ENCODE measurements at places on chromosomes 2 and 18. TPM values are rescaled to one million over a fixed set of nuclear protein-coding genes. Genes with fewer than 3 reads are reported as not detected.

GRCh38 chr18:62499263-62499650, 23.6 kb upstream of the ZCCHC2 start:
- DNase-seq = no peak
- no peaks in the 10 kb centered on the region for H3K4me1 ChIP-seq
- no peak overlapping the region for H3K4me3 ChIP-seq
- H3K27me3 ChIP-seq = no peaks in the 10 kb centered on the region
- H3K27ac ChIP-seq = no peak overlapping the region

DNA sequence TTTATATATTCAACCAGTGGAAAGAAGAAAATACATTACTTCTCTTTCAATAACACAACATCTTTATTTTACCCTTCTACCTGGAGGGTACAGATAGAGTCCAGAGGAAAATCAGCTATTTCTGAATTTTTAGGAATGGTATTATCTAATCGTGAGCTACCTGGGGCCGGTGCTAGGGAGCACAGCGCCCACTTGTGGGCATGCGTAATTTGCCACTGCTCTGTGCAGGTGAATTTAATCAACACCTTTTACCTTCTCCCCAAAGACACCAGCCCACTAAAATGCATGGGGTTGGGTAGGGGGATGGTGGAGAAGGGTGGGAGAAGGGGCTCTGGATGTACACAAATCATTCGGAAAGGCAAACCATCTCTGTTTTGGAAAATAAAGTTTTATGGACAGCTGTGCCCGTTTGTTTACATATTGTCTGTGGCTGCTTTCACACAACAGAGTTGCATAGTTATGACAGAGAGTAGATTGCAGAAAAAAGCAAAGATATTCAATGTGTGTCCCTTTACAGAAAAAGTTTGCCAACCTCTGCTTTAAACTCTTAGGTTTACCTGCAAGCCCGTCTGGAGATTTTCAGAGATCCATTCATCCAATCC, 51.5 kb upstream of the DCC start:
- no peak overlapping the region for H3K27ac ChIP-seq
- no peaks in the 10 kb centered on the region for H3K4me1 ChIP-seq
- DNase-seq = no peak

GRCh38 chr2:46849721-46850556, 65.7 kb downstream of the MCFD2 start:
- no peak for DNase-seq
- H3K4me1 ChIP-seq = no peaks in the 10 kb centered on the region
- H3K27me3 ChIP-seq = no peaks in the 10 kb centered on the region
- H3K4me3 ChIP-seq = no peak overlapping the region
- H3K27ac ChIP-seq = no peak overlapping the region
- no peaks in the 10 kb centered on the region for H3K36me3 ChIP-seq

- no peaks in the 10 kb centered on the region for H3K36me3 ChIP-seq
- no peaks in the 10 kb centered on the region for H3K27me3 ChIP-seq
- DNase-seq = no peak
Measured at GRCh38 chr18:60347526-60348045, 25.0 kb downstream of the MC4R start.

- no peak overlapping the region for H3K4me3 ChIP-seq
- H3K27me3 ChIP-seq = no peaks in the 10 kb centered on the region
- no peaks in the 10 kb centered on the region for H3K4me1 ChIP-seq
- H3K27ac ChIP-seq = no peak overlapping the region
- no peak for DNase-seq
Measured at GRCh38 chr18:25080211-25080610, 271.8 kb downstream of the ZNF521 start.

DNA sequence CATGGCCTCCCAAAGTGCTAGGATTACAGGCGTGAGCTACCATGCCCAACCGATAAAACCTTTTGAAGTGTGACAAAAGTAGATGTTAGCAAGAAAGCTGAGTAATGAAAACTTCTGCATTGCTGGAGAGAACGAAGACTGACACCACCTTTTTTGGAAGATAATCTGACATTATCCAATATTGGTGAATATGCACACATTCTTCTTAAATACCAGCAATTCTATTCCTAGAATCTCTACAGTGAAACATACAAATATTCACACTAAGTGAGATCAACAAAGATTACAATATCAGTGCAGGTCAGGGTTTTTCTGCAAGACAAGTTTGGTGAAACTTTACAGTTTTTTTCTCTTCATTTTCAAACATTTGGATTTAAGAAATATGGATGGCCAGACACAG, 7.8 kb downstream of the PIAS2 start:
- no peak overlapping the region for H3K4me3 ChIP-seq
- no peaks in the 10 kb centered on the region for H3K36me3 ChIP-seq
- no peak overlapping the region for H3K27ac ChIP-seq
- H3K27me3 ChIP-seq = no peaks in the 10 kb centered on the region
- peaks cover 1% of the 10 kb centered on the region for H3K4me1 ChIP-seq

ARHGAP28 gene
- total RNA-seq = not detected

DNA sequence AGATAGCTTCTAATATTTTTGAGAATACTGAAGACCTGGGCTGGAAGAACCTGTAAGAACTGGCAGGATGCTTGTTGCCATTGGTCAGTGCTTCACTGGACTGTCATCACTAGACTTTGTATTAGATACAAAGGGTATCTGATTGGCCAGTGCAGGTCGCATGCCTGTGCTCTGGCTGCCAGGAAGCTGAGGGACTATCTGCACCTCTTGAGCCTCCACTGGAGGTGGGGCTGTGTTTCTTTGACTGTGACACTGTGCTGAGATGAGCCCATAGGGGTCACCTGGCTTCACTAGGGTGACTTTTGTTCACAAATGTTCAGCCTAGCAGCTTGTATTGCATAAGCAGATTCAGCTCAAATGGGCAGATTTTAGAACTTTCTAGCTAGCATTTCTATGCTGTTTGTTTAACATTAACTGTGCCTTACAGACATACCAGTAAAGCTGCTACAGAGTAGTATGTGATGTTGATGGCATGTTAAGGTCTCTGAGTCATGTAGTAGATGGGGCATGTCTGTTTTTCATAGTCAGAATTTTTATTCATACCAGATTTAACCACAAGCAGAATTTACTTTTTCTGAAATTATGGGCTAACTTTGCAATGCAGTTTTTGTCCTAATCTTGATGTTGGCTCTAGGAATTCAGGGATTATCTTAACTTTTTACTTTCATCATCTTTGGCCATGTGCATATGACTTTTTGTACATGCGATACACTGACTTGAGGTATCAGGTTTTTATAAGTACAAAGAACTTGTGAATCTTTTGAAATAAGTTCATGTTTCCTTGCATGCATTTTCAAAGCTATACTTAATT, 56.1 kb downstream of the RHBDD1 start:
- no peaks in the 10 kb centered on the region for H3K27me3 ChIP-seq
- no peak for DNase-seq
- H3K4me1 ChIP-seq = no peaks in the 10 kb centered on the region
- H3K27ac ChIP-seq = no peak overlapping the region
- H3K36me3 ChIP-seq = no peaks in the 10 kb centered on the region

DNA sequence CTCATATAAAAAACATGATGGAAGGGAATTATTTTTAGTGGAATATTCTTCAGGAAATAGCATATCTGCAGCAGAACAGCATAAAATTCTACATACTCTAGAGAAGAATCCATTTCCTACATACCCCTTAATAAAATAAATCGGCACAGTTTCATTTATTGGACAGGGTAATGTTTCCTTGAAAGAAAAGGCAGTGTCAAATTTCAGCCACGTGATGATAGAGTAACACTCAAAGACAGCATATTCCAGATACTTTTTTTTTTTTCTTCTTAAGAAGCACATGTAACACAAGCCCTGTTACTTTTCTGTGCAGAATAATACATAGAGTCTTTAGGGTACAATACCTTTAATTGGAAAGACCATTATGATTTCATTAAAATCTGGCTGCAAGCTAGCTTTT, 204.4 kb downstream of the SRBD1 start:
- H3K27ac ChIP-seq = no peak overlapping the region
- no peak overlapping the region for H3K4me3 ChIP-seq
- H3K36me3 ChIP-seq = peaks cover 5% of the 10 kb centered on the region
- no peaks in the 10 kb centered on the region for H3K4me1 ChIP-seq
- no peak for DNase-seq
- H3K27me3 ChIP-seq = no peaks in the 10 kb centered on the region

DNA sequence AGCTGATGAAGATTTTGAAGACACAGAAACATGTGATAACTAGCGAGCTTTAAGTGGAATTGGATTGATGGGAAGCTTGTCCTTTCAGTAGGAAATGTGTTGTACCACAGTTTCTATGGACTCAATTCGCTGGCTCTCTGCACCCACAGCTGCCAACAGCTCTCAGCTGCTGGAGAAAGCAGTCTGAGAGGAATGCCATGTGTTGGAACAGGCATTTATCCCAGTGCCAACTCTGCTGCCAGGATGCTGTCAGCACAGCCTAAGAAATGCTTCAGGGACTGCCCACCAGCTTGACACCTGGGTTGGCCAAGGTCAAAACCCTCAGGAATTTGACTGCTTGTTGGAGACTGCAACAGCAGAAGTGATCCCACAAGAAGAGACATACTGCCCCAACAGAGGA, 193.0 kb upstream of the THSD7B start:
- no peak overlapping the region for H3K4me3 ChIP-seq
- H3K27ac ChIP-seq = no peak overlapping the region
- H3K36me3 ChIP-seq = no peaks in the 10 kb centered on the region
- H3K4me1 ChIP-seq = no peaks in the 10 kb centered on the region
- no peak for DNase-seq
- H3K27me3 ChIP-seq = no peaks in the 10 kb centered on the region

DNA sequence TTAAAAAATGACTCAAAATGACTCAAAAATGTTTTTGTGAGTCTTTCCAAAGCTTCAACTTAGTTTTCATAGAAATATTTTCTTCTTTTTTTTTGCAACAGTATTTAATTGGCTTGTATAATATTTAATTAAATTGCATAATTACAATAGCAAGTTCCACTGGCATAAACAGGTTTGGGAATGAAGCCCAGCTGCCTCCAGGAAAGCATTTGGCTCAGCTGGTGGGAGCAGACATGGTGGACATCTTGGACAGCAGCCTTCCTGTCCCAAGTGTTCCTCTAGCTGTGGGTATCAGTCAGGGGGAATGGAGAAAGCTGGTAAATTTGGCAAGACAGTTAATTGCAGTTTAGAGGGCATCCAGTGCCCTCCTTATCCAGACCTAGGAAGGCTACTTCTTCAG, 213.4 kb downstream of the ZBTB7C start:
- H3K27me3 ChIP-seq = no peaks in the 10 kb centered on the region
- H3K4me3 ChIP-seq = no peak overlapping the region

- H3K36me3 ChIP-seq = no peaks in the 10 kb centered on the region
- no peaks in the 10 kb centered on the region for H3K4me1 ChIP-seq
- no peak overlapping the region for H3K27ac ChIP-seq
- no peak for DNase-seq
Measured at GRCh38 chr2:142290931-142291330, 160.1 kb upstream of the LRP1B start.

- no peaks in the 10 kb centered on the region for H3K4me1 ChIP-seq
- no peaks in the 10 kb centered on the region for H3K36me3 ChIP-seq
- DNase-seq = no peak
- H3K27me3 ChIP-seq = peaks cover 5% of the 10 kb centered on the region
Measured at GRCh38 chr2:151156431-151156830, 105.2 kb downstream of the RBM43 start.

DNA sequence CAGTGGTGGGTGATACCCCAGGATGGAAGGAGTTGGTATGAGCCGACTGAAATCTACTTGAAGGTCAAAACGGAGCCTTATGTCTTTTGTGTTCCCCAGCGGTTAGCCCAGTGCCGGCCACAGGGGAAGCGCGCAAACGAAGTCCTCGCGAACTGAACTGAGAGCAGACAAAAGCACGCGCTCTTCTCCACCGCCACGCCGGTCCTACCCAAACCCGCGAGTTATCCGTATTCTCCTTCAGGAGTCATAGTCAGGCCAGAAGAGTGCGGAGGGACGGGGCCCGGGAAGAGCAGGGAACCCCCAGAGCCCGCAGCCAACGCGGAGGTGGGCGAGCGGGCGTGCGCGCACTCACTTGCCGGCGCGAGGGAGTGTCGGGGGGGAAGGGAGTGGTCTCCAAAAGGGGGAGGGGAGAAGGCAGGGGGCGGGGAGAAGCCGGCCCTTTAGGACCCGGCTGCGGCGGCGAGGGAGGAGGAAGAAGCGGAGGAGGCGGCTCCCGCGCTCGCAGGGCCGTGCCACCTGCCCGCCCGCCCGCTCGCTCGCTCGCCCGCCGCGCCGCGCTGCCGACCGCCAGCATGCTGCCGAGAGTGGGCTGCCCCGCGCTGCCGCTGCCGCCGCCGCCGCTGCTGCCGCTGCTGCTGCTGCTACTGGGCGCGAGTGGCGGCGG, at the start of gene IGFBP2:
Gene IGFBP2 (plus strand): TSS at position 469 of the 664 bp plus-strand sequence. CDS start 104 bp downstream, at position 573.
- H3K36me3 ChIP-seq = no peaks in the 10 kb centered on the region
- H3K4me1 ChIP-seq = no peaks in the 10 kb centered on the region
- DNase-seq = no peak
- H3K27ac ChIP-seq = no peak within 1 kb of the TSS
- H3K4me3 ChIP-seq = no peak within 1 kb of the TSS

SETBP1 gene
- 0.03 TPM for total RNA-seq

DNA sequence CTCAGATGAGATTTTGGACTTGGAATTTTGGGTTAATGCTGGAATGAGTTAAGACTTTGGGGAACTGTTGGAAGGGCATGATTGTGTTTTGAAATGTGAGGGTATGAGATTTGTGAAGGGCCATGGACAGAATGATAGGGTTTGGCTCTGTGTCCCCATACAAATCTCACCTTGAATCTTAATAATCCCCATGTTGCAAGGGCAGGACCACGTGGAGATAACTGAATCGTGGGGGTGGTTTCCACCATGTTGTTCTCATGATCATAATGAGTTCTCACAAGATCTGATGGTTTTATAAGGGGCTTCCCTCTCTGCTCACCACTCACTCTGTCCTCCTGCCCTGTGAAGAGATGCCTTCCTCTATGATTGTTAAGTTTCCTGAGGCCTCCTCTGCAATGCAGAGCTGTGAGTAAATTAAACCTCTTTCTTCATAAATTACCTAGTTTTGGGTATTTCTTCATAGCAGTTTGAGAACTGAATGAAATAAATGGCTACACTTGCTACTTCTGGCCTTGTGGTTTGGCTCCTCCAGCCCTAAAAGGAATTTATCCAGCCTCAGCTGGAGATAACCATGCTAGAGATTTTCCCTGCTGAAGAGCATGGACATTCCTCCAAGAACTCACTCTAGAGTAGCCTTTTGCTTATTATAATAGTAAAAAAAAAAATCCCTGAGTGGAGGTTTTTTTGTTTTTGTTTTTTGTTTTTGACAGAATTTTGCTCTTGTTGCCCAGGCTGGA, 144.3 kb upstream of the TFPI start:
- no peak for DNase-seq
- no peaks in the 10 kb centered on the region for H3K27me3 ChIP-seq
- H3K36me3 ChIP-seq = no peaks in the 10 kb centered on the region
- H3K27ac ChIP-seq = no peak overlapping the region
- H3K4me1 ChIP-seq = no peaks in the 10 kb centered on the region

GRCh38 chr2:223941579-223942277, 3.4 kb downstream of the WDFY1 start:
- DNase-seq = peak; percentile 49
- H3K4me1 ChIP-seq = peaks cover 68% of the 10 kb centered on the region
- H3K4me3 ChIP-seq = no peak overlapping the region
- H3K27me3 ChIP-seq = no peaks in the 10 kb centered on the region
- no peaks in the 10 kb centered on the region for H3K36me3 ChIP-seq
- no peak overlapping the region for H3K27ac ChIP-seq

Data from CD4-positive, alpha-beta memory T cell (primary cell).